CD4-positive, alpha-beta memory T cell (primary cell): ENCODE measurements at places on chromosomes 3 and 15.

DNA sequence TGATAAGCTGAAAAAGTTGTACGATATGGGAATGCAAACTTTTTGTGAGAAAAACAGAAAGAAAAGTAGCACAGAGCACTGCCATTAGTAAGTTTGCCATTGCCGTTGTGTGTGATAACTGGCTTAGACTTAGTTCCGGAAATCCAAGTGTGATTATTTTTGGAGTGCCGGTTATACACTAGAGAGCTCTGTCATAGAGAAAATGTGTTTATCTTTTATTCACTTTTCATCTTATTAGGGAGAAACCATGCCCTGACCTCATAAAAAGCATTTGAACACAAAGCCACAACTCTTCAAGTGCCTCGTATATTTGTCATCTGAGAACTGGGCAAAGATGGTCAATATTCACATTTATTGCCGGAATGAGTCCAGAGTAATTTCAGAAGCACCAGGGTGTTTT is 36.1 kb downstream of the CTDSPL start:
- DNase-seq: no peak

DNA sequence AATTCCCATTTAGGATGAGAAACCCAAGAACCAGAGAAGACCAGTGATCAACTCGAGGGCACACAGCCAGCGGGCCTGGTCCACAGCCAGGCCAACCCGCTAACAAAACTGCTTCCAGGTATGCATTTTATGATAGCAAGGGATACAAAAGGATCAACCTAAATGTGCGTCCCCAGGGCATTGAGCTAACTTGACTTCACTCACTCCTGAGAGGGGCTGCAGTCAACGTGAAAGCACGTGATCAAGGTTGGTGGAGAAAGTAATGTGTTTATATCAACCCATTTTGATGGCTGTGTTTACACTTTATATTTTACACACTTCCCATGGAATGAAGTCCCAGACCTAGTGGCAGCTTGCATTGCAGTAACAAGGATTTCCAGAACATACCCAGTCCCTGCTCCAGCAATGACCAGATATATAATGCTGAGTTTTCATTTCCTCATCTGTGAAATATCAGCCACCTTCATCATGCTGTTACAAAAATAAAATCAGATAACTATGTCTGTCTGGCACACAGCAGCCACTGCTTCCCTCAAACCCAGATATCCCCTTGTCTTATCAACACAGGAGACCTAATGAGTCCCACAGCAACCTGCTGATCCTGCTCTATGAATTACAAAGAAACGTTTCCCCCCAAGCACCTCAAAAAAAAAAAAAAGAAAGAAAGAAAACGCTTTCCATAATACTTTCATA is 2.0 kb downstream of the KLHL6 start:
- no peak for DNase-seq

DNA sequence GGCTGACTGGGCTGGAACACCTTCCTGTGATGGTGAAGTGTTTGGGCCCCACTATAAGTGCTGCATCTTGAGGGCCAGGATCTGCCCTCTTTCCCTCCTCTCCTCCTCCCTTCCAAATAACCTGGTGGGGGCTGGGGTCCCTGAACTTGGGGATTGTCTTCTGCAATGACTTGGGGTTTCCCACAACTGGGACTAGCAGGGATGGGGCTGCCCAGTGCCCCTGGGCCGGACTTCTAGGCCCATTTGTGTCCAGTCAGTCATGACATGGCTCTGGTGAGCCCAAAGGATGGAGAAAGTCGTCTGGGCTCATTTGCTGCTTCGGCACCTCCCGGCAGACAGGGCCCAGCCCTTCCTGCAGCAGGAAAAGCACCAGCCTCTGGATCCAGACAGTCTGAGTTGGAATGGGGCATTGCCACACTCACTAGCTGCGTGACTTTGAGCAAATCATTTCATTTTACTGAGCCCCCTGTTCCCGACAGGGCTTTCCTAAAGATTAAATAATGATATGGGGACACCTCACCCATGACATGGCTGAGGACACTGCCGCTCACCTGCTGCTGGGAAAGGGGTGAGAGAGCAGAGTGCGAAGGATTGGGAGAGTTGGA is 113.2 kb downstream of the DNAJB8 start:
- DNase-seq: no peak

DNA sequence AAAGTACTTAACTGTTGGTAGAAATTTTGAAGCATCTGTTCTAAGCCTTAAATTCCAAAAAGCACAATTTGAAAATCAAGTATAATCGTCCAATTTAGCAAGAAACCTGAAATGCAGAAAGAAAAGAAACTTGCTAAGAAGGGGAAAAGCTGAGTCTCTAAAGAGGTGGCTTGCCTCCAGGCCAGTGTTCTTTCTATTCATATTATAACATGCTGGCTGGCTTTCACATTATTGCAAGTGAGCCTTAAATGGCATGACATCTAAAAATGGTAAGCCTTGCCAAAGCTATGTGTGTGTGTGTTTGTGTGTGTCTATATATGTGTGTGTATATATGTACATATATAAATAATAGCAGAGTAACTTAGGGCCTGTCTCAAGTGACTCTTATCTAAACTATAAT is 89.5 kb downstream of the FGF12 start:
- no peak for DNase-seq

DNA sequence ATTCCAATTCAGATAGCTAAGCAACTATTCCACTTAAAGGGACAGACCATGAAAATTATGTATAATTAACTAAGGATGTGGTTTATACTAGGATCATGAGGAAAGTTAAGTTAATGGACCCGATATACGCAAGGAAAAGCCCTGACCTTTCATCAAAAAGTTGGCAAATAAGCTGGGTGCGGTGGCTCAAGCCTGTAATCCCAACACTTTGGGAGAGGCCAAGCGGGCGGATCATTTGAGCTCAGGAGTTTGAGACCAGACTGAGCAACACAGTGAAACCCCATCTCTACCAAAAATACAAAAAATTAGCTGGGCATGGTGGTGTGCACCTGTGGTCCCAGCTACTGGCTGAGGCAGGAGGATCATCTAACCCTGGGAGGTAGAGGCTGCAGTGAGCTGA is 39.6 kb downstream of the SCAP start:
- DNase-seq: no peak

DNA sequence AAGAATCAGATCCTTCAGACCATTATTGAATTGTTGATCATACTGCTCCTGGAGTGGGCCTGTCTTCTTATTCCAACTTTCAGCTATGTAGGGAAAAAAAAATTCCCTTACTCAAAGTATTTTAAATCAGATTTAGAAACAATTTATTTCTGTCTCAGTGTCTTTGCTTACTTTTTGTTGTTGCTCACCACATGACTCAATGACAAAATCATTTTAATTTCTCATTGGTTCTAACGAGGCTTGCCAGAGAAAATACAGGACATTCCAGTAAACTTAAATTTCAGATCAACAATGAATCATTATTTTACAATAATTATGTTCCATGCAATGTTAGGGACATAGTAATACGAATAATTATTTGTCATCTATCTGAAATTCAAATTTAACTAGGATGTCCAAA is 748.5 kb upstream of the CBLB start:
- DNase-seq: no peak

GRCh38 chr3:42683875-42684598 is 1.3 kb upstream of the KLHL40 start:
- no peak for DNase-seq

DNA sequence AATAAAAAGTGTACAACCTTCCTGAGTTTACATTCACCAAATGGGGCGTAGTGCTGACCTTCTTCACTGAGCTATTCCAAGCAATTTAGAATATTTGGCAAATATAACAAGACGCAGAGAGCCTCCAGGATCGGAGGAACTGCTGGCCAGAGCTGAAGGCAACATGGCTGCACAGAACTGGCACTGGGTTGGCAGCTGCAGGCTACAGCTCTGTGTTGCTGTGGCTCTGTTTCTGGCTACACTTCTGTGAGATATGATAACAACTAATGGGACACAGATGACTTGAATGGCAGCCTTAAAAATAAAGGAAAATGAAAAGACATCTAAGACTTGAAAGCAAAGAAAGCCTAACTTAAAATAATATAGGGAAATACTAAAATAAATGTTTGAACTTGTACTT is 10.8 kb upstream of the SLC6A20 start:
- DNase-seq: no peak

DNA sequence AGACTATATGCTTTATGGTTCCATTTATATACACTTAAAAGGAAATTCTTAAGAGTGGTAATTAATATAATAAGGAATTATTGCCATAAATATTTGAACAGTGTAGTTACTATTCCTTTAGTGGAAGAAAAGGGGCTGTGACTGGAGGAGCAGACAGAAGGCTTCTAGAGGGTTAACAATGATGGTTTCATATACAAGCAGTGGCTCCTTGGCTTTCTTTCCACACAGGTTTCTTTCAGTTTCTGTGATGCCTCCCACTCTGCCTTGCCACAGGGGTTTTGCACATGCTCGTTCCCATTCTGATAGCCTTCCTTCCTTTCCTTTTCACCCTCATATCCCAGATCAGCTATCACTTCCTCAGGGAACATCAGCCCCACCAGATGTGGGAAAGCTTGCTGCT is 108.8 kb upstream of the LYSMD4 start:
- DNase-seq: no peak

- no peak for DNase-seq
These were observed 89.3 kb upstream of the BHLHE40 start for GRCh38 chr3:4889896-4890295.

GRCh38 chr3:23239211-23240068 is 36.3 kb downstream of the UBE2E2 start:
- DNase-seq: no peak

GRCh38 chr15:31145271-31145911 is 43.9 kb upstream of the TRPM1 start:
- DNase-seq: no peak

GRCh38 chr15:61205346-61205921 is 23.7 kb downstream of the RORA start:
- no peak for DNase-seq

- DNase-seq: no peak
These were observed 218.0 kb downstream of the ZBBX start for GRCh38 chr3:167162083-167162482.

DNA sequence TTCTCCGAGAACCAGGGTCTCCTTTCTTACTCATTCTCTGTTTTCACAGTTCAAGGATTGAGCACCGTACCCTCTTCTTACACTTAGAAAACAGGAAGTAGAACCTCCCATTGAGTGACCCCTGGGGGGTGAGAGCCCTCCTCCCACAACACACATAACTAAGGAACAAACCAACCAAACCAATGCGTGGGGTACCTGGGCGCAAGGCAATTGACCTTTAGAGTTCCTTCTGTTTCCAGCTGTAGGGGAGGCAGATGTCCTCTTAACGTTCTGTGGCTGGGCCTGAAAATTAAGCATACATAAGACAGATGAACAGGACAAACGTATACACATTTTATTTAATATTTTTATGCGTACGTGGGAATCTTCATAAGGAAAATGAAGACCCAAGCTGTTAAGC is 33.5 kb upstream of the TIMP4 start:
- no peak for DNase-seq

DNA sequence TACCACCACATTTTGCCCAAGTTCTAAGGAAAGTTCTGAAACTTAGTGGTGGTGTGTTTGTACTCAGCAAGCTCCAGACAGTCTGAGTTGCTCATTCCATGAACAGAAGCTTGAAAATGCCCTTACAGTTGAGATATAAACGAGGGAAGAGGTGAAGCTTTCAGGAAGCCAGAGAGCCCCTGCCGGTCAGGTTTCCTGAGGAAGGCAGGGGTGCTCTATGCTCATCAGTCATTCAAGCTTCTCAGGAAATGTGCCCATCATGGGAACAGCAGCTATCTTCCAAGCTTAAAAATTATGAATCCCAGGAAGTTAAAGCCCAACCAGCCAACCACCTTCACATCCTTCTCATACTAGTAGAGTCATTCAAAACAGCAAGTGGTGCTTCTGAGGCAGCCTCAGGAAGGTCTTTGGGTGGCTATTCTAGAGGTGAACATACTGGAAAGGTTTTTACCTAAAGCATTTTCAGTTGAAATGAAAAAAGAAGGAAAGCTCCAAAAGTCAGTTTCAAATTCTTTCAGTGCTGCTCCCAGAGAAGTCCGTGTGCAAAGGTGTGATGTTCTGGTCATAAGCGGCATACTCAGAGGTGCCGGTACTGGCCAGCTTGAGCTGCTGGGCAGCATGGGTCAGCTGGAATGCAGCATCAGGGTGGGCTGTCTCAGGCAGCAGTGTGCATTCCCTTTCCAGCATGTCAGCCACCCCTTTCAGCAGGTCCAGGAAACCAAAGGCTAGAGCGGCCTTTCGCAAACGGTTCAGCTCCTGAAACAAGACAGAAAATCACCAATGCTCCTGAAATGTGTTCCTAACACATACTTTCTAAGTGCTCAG is 31.8 kb downstream of the INTS14 start:
- DNase-seq: no peak

- DNase-seq: peak; percentile 40
These were observed 31.2 kb upstream of the USP3 start for GRCh38 chr15:63473007-63473748.

- DNase-seq: no peak
These were observed 297.8 kb downstream of the SATB1 start for GRCh38 chr3:18127174-18127858.

DNA sequence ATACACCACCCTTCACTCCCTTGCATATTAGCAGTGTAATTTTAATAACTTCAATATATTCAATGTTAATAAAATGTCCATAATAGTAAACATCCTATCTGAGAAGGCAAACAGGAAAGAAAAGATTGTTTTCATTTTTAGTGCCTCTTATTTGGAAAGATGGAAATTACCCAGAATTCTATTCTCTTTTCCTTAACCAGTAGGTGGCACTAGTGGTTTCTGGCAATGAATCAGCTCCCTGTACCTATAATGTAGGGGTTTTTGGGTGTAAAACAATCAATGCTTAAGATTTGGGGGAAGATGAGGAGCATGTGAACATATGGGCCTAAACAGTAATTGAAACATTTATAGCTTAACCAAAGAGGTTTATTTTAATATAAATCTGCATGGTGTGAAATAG is 5.7 kb upstream of the SEMA6D start:
- DNase-seq: no peak

DNA sequence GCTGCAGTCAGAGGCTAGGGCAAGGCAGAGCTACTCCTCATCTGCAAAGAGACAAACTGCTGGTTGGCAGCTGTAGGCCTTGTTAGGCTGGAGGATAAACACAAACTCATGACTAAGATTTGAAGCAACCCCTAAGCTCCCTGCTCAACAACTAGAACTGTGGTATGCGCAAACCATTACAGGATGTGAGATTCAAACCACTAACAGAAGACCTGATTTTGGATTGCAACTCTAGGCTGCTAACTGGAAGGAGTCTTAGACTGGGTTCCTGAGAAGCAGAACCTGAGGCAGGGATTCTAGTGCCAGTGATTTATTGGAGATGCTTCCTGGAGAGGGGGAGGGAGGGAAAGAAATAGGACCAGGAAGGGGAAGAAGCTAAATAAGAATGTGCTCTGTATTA is 22.5 kb downstream of the CCR4 start:
- peak; percentile 56 for DNase-seq

- no peak for DNase-seq
These were observed 180.7 kb upstream of the SMAD3 start for GRCh38 chr15:66884661-66885237.

- no peak for DNase-seq
These were observed 459.2 kb upstream of the ALCAM start for GRCh38 chr3:104907507-104907906.
